T-cell (primary cell): ENCODE measurements at places on chromosomes 6 and 20. TPM values are rescaled to one million over a fixed set of nuclear protein-coding genes. Genes with fewer than 3 reads are reported as not detected.

DNA sequence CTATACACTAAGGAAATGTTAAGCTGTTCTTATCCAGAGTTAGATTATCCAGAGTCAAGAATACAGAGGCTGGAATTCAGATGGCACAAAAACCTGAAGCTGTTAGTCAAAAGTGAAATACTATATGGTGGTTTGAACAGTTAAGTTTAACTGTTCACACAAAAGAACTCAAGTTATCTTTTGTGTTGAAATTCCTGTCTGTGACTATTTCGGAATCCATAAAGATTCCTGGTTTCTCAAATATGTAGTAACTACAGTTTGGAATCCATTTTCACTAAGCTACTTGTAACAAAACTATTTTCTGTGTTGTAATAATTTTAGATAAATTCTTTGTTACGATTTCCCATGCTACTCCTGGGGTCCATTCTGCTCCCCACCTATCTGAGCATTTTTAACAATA lies 24.5 kb downstream of the FIG4 start:
- H3K4me1 ChIP-seq, result no peaks in the 10 kb centered on the region
- DNase-seq, result no peak
- H3K36me3 ChIP-seq, result no peaks in the 10 kb centered on the region
- no peaks in the 10 kb centered on the region for H3K27me3 ChIP-seq
- H3K27ac ChIP-seq, result no peak overlapping the region
- H3K4me3 ChIP-seq, result no peak overlapping the region

DNA sequence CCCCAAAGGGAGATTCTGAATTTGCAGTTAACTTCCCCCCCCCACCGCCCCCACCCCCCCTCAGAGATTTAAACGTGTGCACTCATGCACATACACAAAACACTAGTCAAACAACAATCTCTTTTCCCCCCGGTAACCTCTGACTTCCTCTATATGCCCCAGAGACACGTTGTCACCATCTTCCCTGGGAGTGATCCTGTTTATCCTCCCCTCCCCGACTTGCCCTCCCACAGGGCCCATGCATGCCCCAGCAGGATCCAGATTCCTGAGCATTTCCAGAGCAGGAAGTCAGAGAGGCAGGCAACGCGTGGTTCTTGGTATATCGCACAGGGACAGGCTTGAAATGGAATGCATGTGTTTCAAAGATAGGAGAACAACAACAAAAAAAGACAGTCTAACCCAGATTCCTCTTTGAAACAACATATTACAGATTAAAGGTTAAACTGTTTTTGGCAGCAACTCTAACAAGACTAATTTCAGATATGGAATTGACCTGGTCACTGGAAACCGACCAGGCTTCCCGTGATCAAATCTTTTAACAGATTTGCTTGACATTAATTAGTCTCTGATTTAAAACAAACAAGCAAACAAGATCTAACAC lies 1.3 kb downstream of the BLCAP start:
- peak overlapping the region; percentile 79 for H3K4me3 ChIP-seq
- no peaks in the 10 kb centered on the region for H3K36me3 ChIP-seq
- no peak overlapping the region for H3K27ac ChIP-seq
- DNase-seq, result no peak
- peaks cover 22% of the 10 kb centered on the region for H3K4me1 ChIP-seq

Gene MYCT1
- 0.26 TPM for total RNA-seq

DNA sequence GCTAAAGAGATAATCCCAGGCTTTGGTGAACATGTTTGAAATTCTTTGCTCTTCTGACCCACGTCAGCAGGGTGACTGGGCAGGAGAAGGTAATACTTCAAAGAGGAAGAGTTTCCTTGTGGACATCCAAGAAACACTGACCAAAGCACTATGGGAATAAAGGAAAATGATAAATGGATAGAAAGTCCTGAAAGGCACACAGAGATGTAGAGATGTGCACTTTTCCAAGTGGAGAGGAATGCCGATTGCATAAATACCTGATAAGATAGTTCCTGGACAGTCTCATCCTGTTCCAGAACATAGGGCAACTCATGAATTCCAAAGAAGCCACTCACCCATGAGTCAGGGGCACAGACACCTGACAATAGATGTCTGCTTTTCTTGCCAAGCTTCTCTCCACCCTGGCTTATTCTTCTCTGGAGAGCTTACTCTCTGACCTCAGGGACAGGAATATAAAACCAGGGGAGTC lies 191.3 kb upstream of the FOXA2 start:
- no peaks in the 10 kb centered on the region for H3K27me3 ChIP-seq
- no peaks in the 10 kb centered on the region for H3K4me1 ChIP-seq
- no peak overlapping the region for H3K27ac ChIP-seq
- H3K36me3 ChIP-seq, result no peaks in the 10 kb centered on the region

Gene TRAPPC3L
- not detected for total RNA-seq

Gene ISM1
- 5.8 TPM for total RNA-seq

GRCh38 chr20:36599912-36600345 lies 5.7 kb upstream of the RAB5IF start:
- no peaks in the 10 kb centered on the region for H3K36me3 ChIP-seq
- H3K4me3 ChIP-seq, result no peak overlapping the region
- DNase-seq, result no peak
- H3K27me3 ChIP-seq, result no peaks in the 10 kb centered on the region

GRCh38 chr20:11727708-11728107 lies 190.0 kb upstream of the BTBD3 start:
- no peak for DNase-seq
- H3K27ac ChIP-seq, result no peak overlapping the region
- no peaks in the 10 kb centered on the region for H3K4me1 ChIP-seq
- H3K36me3 ChIP-seq, result no peaks in the 10 kb centered on the region
- H3K4me3 ChIP-seq, result no peak overlapping the region
- H3K27me3 ChIP-seq, result no peaks in the 10 kb centered on the region

Gene CCN5
- total RNA-seq, result not detected

DNA sequence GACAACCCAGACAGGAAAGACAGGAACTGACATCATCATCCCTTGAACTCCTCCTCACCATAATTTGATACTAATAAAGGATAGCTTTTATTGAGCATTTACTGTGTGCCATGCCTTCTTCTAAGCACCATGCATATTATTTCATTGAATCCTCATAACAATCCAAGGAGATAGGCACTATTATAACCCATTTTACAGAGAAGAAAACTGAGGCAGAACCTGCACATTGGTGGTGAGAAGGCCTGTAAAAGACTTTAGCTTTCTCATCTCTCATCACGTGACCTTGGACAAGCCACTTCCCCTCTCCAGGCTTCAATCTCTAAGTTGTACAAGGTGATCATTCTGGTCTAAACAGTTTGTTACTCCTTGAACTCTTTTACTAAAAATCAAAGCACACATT lies 34.5 kb upstream of the PREX1 start:
- H3K4me3 ChIP-seq, result no peak overlapping the region
- H3K36me3 ChIP-seq, result no peaks in the 10 kb centered on the region
- no peaks in the 10 kb centered on the region for H3K27me3 ChIP-seq
- no peak overlapping the region for H3K27ac ChIP-seq
- no peak for DNase-seq

Gene CRISP2
- total RNA-seq, result not detected

Gene ABCC10
- 85.4 TPM for total RNA-seq

DNA sequence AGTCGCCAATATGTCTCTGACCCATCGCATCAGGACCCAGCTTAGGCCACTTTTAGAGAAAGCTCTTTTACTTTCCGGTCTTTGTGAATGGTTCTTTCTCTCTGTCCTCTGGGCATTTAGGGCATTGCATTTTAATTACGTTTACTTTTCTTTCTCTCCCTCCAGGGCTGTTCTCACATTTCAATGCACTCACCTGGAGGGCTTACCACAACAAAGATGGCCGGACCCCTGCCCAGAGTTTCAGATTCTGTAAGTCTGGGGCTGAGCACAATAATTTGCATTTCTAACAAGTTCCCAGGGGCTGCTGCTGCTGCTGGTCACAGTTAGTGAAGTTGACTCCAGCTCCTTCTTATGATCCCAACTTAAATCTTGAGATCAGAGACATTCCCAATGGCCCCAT lies 3.0 kb downstream of the ANKRD66 start:
- H3K4me3 ChIP-seq, result no peak overlapping the region
- no peak for DNase-seq
- no peaks in the 10 kb centered on the region for H3K4me1 ChIP-seq
- no peaks in the 10 kb centered on the region for H3K27me3 ChIP-seq
- no peak overlapping the region for H3K27ac ChIP-seq

GRCh38 chr6:169904051-169904922 lies 152.9 kb downstream of the ERMARD start:
- H3K27me3 ChIP-seq, result peaks cover 41% of the 10 kb centered on the region
- no peak overlapping the region for H3K4me3 ChIP-seq
- no peaks in the 10 kb centered on the region for H3K4me1 ChIP-seq
- no peak overlapping the region for H3K27ac ChIP-seq
- no peaks in the 10 kb centered on the region for H3K36me3 ChIP-seq
- no peak for DNase-seq

- H3K4me3 ChIP-seq, result no peak overlapping the region
- H3K27ac ChIP-seq, result no peak overlapping the region
- no peak for DNase-seq
Measured at GRCh38 chr6:163804991-163805390, 390.5 kb downstream of the QKI start.

DNA sequence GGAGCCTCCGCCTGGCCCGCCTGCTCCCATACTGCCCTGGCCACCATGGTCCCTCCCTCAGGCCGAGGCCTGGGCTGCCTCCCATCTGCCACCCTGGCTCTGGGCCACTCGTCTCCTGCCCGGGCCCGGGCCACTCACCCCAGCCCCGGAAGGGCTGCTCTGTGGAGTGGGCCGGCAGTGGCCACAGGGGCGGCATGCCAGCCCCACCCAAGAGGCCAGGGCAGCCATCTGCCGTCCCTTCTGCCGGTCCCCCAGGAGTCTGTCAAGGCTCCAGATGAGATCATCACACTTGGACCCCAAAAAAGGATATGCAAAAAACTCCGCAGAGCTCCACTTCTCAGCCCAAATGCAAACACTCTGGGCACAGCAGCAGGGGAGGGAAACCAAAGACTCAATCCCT lies 23.8 kb upstream of the TLDC2 start:
- no peak for DNase-seq
- peaks cover 3% of the 10 kb centered on the region for H3K36me3 ChIP-seq
- H3K27me3 ChIP-seq, result peaks cover 5% of the 10 kb centered on the region
- no peak overlapping the region for H3K4me3 ChIP-seq
- H3K27ac ChIP-seq, result no peak overlapping the region
